Pancreas (tissue), 10 donors: ENCODE measurements at places on chromosomes 1 and 21. TPM values are rescaled to one million over a fixed set of nuclear protein-coding genes. Genes with fewer than 3 reads are reported as not detected.

DNA sequence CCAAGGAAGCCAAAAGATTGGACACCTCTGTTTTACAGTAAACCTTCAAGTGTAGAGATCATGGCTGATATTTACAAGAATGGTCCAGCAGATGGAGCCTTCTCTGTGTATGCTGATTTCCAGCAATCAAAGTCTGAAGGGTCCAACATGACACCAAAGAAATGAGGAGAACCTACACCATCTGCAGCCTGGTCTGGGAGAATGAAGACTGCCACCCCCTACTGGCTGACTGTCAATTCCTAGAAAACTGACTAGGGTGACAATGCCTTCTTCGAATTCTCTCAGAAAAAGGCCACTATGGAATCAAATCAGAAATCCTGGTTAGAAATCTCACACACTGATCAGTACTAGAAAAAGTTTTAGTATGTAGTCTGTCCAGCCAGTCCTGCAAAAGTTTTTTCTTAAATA lies 83.3 kb downstream of the CDC42BPA start:
- no peak overlapping the region for H3K4me3 ChIP-seq
- no peak for DNase-seq
- H3K27me3 ChIP-seq, result no peaks in the 10 kb centered on the region
- H3K27ac ChIP-seq, result no peak overlapping the region

- H3K36me3 ChIP-seq, result no peaks in the 10 kb centered on the region
- DNase-seq, result peak; percentile 82
- H3K4me3 ChIP-seq, result no peak overlapping the region
- no peaks in the 10 kb centered on the region for H3K27me3 ChIP-seq
- no peak overlapping the region for H3K27ac ChIP-seq
Observed at GRCh38 chr1:156892190-156893047, 1.1 kb upstream of the PEAR1 start.

The KRTAP19-3 gene
- total RNA-seq, result not detected

DNA sequence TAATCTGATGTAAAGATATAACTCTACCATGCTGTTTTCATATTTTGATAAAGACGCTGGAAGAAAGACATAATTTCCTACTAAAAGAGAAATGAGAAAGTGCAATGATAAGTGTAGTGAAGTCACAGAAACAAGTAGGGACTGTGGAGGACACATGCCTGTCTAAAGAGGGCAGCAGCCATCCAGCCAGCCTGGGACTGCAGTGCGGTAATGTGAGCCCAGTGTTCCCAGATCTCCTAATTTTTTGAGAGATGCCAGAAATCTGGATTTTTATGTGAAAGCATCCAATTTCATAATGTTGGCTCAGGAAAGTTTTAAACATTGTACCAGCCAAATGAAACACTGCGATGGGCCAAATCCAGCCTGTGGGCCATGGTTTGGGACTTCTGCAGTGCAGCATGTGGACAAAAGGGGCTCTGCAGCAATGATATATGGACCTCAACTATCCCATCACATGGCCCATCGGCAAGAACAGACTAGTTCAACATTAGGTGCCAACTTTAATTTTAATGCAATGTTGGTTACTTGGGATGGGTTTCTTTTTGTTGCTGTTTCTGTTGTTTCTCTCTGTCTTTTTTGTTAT lies 329.5 kb downstream of the LTN1 start:
- DNase-seq, result no peak
- no peak overlapping the region for H3K4me3 ChIP-seq
- H3K27ac ChIP-seq, result no peak overlapping the region
- no peaks in the 10 kb centered on the region for H3K4me1 ChIP-seq
- no peaks in the 10 kb centered on the region for H3K27me3 ChIP-seq

- no peaks in the 10 kb centered on the region for H3K36me3 ChIP-seq
- H3K27me3 ChIP-seq, result no peaks in the 10 kb centered on the region
- no peak overlapping the region for H3K27ac ChIP-seq
- H3K4me3 ChIP-seq, result no peak overlapping the region
- no peak for DNase-seq
Observed at GRCh38 chr1:183580281-183580682, 10.0 kb downstream of the NCF2 start.

- H3K27me3 ChIP-seq, result no peaks in the 10 kb centered on the region
- no peak overlapping the region for H3K27ac ChIP-seq
- no peaks in the 10 kb centered on the region for H3K36me3 ChIP-seq
- no peaks in the 10 kb centered on the region for H3K4me1 ChIP-seq
- H3K4me3 ChIP-seq, result no peak overlapping the region
- DNase-seq, result no peak
Observed at GRCh38 chr21:28110074-28110473, 882.6 kb downstream of the LTN1 start.
